ENCODE measurements at places on chromosomes 16 and 17.

DNA sequence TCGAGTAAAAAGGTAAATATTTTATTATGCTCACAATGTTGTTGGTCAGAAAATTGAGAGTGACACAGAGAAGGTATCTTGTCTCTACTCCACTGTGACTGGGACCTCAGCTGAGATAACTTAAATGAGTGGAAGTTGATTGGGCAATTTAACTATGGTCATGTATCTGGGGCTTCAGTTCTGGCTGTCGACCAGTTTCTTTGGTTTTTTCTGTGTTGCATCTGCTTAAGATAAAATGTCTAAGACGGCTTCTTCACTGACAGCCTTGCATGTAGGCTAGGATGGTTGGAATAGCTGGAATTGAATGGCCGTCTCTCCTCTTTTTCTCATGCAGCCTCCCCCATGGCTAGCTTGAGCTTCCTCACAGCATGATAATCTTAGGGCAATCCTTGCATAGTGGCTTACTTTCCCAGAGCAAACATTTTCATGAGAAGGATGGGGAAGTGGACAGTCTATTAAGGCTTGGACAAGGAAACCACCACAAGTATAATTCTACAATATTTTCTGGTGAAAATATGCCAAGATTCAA is 433.7 kb downstream of the KIF2B start:
- DNase-seq = no peak

DNA sequence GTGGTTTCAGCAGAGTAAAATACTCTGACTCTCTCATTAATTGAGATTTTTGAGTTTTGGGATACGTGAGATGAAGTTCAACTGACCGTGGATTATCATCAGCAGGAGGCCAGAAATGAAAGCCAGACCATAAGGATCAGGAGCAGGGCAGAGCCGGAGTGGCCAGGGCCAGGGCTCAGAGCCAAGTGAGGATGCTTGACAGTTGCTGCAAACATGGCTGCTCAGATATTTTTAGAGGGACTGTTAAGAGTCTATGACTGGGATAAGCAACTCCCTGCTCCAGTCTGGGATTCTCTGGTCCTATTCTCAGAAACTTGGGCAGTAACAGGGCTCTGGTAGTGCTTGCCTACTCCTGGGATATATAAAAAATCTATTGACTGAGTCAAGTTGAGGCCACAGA is 17.6 kb upstream of the CDH13 start:
- DNase-seq = no peak

DNA sequence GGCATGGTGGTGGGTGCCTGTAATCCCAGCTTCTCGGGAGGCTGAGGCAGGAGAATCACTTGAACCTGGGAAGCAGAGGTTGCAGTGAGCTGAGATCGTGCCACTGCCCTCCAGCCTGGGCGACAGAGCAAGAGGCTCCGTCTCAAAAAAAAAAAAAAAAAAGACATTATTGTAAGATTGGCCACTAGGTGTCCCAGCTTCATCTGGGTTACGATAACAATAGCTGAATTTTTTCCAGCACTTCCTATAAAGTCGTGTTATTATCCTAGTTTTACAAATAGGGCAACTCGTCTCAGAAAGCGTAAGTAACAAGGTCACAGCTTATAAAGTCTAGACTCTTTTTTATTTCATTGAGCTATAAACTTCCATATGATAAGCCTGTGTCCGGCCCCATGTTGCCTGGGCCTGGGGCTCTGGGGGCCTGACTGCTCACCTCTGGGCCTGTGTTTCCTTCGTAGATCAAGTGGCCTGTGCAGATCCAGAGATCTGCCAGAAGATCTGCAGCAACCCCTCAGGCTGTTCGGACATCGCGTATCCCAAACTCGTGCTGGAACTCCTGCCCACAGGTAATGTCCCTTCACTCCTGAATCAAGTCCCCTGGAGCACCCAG is 60.5 kb downstream of the SLC5A11 start:
- DNase-seq = no peak

- no peak for DNase-seq
Observed at GRCh38 chr16:61763991-61764390, 272.2 kb downstream of the CDH8 start.

DNA sequence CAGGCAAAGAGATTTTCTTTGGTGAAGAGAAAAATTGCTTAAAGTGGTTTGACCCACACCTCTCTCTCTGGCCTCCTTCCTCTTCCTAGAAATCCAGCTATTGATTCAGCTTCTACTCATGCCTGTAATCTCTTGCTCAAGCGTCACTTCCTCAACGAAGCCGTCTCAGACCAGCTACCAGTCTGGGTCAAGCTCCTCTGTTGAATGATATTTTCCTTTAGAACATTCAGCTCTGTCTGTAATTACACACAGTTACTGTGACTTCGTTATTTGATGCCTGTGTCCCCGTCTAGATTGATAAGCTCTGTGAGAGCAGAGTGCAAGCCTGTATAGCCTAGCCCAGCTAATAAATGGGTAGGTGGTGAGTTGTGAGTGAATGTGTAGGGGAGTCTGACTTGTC is 168.5 kb downstream of the GRIN2A start:
- no peak for DNase-seq

DNA sequence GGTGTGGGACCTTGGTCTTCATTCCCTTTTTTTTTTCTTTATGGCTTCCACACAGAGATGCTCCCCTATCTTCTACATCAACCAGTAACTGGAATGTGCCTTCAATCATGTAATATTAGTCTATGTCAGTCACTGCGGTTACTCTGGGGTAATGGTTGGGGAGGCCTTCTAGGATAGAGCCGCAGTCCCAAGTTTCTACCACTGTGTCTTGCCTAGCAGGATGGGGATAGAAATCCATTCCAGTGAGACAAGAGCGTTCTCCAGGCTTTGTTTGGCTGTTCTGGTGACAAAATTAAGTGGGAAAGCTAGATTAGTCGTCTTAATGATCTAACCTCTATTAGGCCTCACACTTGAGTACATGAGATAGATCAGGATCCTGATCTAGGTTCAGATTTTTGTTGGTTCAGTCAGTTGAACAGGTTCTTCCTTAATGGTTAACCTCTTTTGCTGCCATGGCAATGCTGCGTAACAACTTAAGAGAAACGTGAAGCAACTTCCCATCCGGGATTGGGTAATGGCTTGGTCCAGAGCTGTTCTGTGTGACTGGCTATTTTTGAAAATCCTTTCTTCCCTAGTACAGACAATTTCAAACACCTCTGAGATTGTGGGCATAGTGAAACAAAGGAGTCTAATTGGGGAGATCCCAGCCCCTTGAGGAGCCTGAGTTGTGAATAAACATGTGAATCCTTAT is 8.7 kb downstream of the MSL1 start:
- no peak for DNase-seq

- no peak for DNase-seq
Observed at GRCh38 chr16:50908468-50908867, 166.6 kb downstream of the CYLD start.

DNA sequence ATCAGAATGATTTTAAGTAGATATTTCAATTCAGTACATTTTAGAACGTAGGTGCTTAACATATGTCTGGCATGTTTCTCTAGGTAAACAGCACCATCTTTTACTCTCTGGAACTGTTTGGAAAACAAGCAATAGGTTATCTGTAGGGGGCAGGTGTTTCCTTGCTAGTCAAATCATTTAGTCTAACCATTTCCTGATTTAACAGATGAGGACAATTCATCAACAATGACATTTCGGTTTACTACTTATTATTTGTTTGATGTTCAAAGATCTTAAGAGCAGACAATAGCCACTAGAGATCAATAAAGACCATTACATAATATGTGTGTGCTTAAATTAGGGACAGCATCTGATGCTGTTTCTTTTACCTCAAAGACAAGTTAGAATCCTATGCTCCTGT is 173.1 kb downstream of the CEP112 start:
- no peak for DNase-seq

DNA sequence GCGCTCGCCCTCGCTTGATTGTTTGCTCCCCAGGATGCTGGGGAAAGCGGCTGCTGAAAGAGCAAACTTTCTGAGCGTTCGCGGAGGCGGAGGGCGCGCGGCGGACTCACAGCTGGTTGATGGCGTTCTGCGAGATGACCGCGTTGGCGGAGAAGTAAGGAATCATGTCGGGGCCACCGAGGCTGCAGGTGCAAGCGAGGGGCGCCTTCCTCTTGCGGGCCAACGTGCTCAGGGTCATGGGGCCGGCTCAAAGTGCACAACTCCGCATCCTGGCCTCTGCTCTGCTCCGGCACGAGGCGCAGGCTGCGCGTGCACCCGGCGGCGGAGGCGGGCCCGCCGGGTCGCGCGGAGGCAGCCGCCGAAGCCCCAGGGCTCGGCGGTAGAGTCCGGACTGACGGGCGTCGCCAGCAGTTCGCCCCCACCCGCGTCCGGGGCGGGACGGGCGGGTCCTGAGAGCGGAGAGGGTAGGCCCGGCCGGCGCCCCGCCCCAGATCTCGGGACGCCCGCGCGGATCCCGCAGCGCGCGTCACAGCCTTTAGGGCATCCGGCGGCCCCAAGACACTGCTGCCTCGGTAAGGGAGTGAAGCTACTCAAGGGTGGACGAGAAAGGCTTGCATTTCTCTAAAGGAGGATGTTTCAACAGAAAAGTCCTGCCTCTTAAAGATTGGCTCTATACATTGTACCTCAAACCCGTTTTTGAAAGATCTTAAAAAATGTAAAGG is 138.5 kb upstream of the CORO6 start:
- DNase-seq = peak; percentile 59

- no peak for DNase-seq
Observed at GRCh38 chr17:33387406-33387805, 94.3 kb upstream of the ASIC2 start.

GRCh38 chr17:69246726-69247375 is 18.2 kb upstream of the ABCA10 start:
- DNase-seq = no peak

DNA sequence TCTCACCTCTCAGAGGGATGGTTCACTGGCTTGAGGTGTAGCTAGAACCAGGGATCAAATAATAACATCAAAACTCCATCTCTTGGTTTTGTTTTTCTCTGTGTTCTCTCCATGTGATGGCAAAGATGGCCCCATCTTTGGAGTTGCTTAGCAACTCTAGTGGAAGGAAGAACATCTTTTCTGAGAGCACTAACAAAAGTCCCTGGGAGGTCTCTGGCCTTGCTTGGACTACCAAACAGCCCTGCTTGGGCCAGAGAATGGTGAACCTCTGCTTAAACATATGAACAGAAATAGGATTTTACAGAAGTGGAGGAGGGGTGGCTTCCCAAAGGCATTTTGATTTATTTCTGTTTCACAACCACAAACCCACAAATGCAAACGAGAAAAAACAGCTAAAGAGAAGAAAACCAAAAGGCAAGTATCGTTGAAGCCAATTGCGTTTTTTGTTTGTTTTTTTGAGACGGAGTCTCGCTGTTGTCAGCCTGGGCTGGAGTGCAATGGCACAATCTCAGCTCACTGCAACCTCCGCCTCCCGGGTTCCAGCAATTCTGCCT is 13.2 kb downstream of the GABARAPL2 start:
- DNase-seq = no peak

DNA sequence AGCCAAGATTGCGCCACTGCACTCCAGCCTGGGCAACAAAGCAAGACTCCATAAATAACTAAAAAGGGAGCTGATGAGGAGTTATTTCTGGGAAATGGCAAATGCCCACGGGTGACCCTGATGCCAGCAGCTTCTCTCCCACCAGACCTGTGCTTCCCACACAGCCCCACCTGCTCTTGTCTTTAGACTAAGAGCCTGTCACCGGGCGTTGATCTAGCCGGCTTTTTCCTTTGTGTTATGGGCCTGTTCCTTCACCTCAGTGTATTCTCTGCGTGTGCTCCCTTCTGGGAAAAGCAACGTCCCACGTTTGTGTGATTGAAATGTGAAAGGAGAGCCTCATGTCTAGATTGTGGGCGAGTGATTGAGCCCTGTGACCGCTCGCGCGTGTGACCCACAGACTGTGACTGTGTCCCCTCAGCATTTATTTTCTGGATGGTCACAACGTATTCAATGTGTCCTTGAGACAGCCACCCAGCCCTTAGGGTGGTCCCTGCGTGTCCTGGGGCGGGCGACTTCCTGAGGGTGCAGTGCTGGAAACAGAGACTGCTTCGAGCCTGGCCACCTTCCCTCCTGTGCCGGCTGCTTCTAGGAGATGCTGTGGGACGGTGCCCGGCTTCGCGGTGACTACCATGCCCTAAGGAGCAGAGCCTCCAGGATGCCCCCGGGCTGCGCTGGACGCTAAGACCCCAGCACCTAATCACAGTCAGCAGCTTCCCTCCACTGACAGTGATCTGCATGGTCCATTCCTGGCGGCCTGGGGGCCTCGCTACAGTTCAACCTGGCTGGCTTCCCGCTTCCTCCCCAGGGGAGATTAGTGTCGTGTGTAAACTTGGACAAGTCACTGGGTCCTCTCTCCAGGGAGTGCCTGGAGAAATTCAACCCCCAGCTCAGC is 7.8 kb upstream of the RNPS1 start:
- no peak for DNase-seq

- DNase-seq = no peak
Observed at GRCh38 chr17:74861662-74862107, 2.0 kb upstream of the GRIN2C start.

- no peak for DNase-seq
Observed at GRCh38 chr17:9928601-9929333, 23.7 kb upstream of the RCVRN start.
